ENCODE measurements at places on chromosomes 12 and 14. TPM values are rescaled to one million over a fixed set of nuclear protein-coding genes. Genes with fewer than 3 reads are reported as not detected.

Gene FAM186B
- 0.59 TPM for polyA plus RNA-seq

Gene SCNN1A
- 1.2 TPM for polyA plus RNA-seq

Gene MAP1LC3B2
- 8.4 TPM for polyA plus RNA-seq

Gene PGAM5
- polyA plus RNA-seq: 18.1 TPM

Gene MANSC4
- 0.12 TPM for polyA plus RNA-seq

Gene SERPINA5
- polyA plus RNA-seq: not detected

Gene EPYC
- not detected for polyA plus RNA-seq

Gene KLRD1
- 0.53 TPM for polyA plus RNA-seq

GRCh38 chr12:6899837-6900519 lies 4.6 kb upstream of the LRRC23 start:
- peak; percentile 59 for DNase-seq

- DNase-seq: peak; percentile 28
Observed at GRCh38 chr12:44873898-44874297, 2.2 kb downstream of the NELL2 start.

GRCh38 chr12:77644915-77645605 lies 185.6 kb upstream of the NAV3 start:
- no peak for DNase-seq

DNA sequence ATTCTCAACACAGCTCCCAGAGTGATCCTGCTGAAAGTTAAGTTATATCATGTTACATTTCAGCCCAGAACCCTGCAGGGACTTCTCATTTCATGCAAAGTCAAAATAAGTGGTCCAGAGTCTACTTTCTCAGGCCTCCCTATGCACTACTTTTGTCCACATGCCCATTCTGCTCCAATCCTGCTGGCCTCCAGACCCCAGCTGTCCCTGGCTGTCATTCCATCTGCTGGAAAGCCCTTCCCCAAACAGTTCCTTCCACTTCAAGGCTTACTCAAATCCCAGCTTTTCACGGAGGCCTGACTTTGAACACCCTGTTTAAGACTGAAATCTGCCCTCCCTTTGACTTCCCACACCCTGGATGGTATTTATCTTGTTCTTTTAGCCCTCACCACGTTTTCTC lies 109.8 kb upstream of the DNM1L start:
- no peak for DNase-seq

DNA sequence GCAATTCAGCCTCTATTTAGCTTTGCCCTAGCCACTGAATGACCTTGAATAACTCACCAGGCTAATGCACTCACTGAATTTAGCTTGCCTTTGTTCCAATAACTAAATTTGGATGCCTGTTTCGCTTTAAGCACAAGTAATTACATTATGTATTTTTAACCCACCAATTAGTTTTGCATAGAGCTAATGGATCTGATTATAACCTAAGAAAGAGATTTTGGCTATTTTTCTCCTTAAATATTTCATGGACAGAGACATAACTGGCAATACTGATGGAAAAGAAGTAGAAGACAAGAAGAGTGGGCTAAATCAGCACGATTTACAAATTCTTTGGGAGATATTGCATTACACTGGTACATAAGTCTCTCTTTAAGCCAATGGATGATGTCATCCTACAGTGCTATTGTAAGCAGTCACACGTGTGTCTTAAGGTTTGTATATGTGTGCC lies 85.7 kb downstream of the AKAP6 start:
- no peak for DNase-seq

DNA sequence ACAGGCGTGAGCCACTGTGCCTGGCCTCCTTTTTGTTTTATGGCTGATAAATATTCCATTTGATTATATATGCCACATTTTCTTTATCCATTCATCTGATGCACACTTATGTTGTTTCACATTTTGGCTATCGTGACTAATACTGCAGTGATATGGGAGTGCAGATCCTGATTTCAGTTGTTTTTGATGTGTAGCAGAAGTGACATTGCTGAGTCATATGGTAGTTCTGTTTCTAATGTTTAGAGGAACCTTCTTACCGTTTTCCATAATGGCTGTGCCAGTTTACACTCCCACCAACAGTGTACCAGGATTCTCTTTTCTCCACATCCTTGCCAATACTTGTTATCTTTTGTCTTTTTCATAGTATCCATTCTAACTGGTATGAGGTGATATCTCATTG lies 235.9 kb downstream of the ERC1 start:
- no peak for DNase-seq

DNA sequence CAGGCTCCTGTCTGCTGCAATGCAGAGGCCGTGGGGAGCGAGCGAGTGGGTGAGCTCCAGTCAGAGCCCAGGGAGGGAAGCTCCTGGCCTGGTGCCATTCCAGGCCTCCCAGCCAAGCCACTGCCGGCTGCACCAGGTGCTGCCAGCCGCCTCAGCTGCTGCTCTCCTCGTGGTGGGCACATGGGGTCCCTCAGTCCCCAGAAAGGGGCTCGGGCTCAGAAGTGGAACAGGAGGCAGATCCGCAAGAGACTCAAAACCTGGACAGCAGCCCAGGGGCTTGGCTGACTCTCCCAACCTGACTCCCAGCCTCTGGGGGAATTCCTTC lies 2.4 kb downstream of the ABCB9 start:
- DNase-seq: no peak

- no peak for DNase-seq
Observed at GRCh38 chr12:15899282-15899870, 11.8 kb upstream of the DERA start.

DNA sequence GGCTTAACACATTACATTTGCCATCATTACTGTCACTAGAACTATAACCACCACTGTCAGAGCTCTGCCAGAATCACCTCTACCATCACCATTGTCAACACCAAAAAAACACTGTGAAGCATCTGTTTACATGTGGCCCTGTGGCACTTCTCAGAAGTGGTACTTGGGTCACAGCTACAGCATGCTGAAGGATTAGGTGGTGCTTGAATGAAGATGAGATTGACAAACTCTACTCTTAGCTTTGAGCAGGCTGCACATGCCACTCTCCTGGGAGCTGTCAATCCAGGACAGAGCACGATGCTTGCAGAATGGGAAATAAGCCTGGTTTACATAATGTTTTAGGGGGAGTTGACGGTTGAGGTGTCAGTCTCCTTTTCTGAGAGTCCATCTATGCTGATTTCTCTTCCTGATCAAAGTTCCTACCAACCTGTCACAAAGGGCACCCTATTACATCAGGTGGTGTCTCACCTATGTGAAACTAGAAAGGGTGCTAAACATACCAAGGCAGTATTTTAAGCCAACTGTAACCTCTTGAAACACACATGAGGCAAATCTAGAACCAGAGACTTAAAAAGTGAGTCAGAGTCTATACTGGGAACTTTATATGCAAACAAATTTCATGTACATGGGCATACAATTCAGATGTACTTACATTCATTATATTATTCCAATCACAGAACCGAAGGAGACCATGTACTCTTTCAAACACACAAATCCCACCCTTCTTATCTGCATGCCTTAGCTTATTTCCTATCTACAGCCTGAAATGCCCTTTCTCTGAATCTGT lies 258.7 kb downstream of the EMP1 start:
- no peak for DNase-seq

- DNase-seq: peak; percentile 70
Observed at GRCh38 chr12:20272801-20273200, 95.5 kb upstream of the PDE3A start.

- no peak for DNase-seq
Observed at GRCh38 chr12:92369636-92370035, 224.0 kb upstream of the BTG1 start.

DNA sequence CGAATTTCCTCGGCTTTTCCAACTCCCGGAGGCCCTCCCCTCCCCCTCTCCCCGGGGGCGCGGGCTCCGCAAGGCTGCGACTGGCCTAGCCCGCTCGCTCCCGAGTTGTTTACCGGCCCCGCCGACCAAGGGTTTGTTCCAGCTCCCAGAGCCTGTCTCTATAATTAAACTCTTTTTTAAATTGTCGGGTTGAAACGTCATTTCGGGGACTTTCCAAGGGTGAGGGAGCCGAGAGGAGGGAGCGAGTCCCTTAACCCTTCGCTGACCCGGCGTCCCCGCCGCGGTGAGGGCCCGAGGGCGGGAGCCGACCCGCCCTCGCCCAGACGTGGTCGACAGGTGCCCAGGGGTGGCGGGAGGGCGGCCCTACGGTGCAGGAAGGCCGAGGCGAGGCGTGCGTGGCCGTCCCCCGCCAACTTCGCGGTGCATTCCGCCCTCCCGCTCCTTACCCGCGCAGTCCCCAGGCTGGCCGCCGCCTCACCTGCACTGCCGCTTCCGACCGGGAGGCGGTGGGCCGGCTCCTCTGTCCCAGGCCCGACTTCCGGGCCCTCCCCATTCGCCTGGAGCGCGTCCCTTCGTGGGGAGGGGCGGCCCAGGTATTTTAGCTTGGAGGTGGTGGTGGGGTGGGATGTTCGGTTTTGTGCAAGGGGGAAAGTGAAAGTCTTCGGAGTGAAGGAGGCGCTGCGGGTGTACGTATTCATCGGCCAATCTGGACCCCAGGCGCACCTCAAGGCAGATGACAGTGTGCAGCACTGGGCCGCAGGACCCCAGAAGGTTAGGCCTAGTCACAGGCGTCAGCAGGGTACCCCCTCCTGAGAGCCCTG lies 2.9 kb upstream of the ZFP36L1 start:
- DNase-seq: peak; percentile 97

DNA sequence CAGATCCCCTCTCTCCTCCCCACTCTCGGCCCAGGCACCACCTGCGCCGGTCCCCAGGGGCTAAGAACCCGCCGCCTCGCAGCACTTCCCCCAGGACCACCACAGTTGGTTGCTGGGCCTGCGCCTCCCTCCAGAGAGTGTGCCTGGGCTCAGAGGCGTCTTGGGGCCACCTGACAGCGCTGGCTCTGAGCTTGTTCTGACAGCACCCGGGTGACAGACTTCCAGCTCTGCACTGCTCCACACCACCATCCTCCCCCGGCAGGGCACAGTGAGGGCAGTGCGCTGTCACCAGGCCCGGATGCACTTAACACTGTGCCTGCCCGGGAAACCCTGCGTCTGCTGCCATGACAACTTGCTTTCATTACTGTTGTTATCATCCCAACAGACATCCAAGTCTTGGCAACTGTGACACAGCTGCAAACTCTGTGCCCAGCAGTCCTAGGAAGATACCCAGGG lies 6.6 kb downstream of the BRF1 start:
- DNase-seq: peak; percentile 53

GRCh38 chr12:76455582-76456345 lies 103.8 kb downstream of the OSBPL8 start:
- peak; percentile 31 for DNase-seq

DNA sequence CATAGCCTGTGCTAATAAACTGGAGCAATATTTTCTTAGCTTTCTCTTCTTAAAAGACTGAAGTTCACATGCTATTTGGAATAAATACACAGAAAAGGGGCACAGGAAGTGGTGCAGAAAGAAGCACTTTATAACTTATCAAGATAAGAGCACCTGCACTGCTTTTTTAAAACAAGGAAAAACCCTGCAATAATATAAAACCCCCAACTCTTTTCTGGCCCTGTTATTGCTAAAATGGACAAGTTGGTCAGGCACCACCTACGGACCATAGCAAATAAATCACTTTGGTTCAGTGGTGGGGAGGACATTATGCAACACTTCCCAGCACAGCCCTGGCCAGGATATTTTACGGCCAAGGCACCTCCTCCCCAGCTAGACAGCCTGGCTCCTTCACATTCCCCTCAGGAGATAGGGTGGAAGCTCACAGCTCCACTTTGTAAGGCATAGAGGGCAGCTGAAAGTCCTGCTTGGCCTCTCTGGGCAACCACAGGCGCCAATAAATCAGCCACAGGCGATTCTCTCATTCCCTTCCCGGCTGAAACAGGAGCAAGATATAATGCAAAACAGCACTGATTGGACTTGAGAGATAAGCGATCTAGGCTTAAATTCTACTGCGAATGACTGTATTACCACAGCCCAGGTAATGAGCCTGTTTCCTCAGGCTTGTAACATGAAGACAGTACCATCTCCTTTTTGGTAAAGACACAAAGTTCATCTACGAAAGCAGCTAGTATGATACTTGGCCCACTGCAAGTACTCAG lies 2.0 kb downstream of the ZBTB25 start:
- DNase-seq: peak; percentile 25

All from muscle of back (tissue), 13 donors.